PC-3 (cell line): ENCODE measurements at places on chromosomes 16 and 17.

DNA sequence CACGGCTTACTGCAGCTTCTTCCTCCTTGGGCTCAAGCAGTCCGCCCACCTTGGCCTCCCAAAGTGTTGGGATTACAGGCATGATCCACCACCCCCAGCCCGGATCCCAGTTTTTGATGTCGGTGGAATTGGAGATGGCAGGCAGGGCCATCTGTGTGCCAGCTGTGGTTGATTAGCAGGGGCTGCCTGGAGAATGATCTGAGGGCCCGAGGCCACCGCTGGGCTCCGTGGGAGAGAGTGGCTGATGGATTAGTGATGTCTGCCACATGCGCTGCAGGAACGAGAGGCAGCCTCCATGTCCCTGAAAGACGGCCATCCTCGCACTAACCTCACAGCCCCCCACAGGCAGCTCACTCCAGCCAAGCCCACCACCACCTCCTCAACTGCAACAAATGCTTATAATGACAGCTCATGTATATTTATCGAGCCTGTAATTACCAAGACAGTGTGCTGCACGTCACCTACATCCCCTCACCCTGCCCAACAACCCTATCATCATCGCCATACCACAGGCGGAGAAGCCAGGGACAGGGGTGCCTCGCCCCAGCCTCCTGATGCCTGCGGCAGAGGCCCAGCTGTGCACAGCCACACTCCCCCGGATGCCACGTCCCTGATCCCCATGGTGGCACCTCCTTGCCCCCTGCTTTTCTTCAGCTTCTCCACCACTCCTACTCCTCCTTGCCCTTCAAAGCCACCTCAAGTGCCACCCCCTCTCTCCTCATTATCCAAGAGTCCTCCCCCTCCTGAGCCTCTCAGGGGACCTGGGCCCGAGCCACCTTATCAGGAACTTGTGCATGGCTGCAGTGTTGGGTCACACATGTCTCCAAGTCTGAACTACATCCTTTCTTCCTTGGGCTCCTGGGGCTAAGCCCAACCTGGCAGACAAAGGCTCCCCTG, 33.2 kb downstream of the ACTG1 start:
- no peak for DNase-seq

GRCh38 chr17:43994272-43995149, 9.9 kb upstream of the NAGS start:
- peak; percentile 87 for DNase-seq

DNA sequence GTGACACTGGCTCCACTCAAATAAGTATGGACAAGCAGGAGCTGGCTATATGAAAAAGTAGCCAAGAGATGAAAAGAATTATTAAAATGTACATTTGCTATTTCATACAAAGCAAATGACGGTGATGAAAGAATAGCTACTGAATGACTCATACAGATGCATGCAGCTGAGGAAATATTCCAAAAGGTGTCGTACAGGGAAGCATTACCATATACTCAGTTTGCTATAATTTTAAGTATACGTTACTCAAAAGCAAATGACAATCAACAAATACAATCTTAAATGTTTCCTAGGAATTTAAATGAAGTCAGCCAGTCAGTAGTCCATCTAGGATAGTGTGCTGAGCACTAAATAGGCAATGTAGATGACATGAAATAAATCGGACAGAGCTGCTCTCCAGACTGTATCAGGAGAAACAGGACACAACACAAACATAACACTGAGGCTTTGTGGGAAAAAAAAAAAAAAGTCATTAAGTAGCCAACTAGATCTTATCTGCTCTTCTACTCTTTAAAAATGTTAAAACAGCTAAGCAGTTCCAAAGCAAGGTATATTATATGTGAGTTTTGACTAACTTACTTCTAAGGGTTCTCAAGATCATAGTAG, 65.0 kb downstream of the NCOR1 start:
- peak; percentile 81 for DNase-seq

DNA sequence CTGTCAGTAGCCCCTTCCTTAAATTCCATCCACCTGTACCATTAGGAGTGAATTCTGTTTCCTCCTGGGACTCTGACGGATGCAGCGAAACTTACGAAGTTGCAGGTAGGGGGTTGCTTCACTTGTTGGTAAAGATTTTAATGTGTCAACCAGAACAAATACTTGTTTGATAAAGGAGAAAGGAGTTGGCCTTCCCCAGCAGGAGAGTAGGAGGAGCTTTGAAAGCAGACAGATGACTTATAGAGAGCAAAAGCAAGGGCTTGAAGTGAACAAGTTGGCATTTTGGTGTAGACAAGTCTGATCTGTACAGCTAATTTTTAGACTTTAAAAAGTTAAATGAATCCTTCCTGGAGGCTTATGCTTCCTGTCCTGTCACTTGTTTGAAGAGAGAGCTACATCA, 38.1 kb upstream of the PMFBP1 start:
- no peak for DNase-seq

GRCh38 chr16:89038811-89039735, 54.6 kb upstream of the ACSF3 start:
- no peak for DNase-seq

DNA sequence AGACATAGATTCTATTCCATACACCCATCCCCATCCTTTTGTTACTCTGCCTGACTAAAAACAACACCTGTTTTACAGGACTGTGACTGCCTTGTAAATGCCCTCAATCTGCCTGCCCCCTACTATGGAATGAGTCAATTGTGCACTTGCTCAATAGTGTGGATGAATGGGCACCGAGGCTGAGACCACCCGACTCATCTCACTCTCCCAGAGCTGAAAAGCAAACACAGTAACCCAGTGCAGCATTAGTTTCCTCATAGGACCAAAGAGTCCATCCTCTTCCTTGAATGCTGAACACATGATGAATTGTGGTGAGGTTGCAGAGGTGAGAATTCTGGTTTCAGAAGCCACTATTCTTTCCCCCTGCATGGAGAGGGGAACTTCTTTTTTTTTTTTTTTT, 233.7 kb downstream of the ZFHX3 start:
- no peak for DNase-seq

GRCh38 chr17:43952724-43953666, 745 bp downstream of the PYY start:
- DNase-seq = no peak

DNA sequence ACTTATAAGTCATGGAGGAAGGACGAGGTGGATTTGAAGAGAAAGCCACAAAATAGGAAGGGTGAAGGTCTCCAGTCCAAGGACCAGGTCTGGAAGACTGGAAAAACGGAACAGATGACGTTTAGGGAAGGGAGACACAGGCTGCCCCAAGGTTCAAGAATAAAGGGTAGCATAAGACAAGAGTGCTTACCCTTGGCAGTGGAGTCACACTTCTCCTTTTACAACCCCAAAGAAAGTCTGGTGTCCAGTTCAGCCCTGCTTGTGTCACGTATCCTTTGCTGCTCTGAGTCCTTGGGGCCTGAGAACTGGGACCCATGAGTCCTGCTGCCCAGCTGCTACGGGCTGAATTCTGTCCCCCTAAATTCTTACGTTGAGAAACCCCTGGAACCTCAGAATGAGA, 13.0 kb upstream of the GGA2 start:
- DNase-seq = no peak

DNA sequence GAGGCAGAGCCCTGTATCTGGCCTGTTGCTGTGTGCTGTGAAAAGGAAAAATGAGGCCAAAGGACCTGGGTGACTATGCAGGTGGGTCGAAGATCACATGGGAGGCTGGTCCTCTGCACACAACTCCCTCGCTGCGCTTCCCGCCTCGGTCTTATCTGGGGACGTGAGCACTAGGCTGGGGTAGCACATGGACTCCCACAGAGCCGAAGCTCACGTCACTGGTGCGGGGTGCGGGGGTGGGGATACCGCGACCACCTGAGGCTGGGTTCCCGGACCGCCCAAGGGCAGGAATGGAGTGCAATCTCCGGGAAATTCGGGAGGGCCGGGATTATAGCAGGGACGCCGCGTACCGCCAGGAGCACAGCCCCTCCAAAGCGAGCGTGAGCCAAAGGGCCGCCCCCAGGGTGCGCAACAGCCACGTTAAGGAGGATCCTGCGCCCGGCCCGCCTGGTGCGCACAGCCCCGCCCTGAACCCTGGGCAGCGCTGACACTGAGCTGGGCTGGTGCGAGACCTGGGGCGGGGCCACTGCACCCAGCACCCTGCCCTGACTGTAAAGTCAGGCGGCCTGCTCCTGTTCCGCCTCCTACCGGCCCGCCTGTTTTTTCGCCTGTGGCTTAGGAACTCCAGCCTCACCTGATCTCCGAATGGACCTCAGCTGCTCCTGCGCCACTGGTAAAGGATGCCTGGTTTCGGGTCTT, 4.8 kb downstream of the MT1A start:
- peak; percentile 53 for DNase-seq

GRCh38 chr17:15351478-15351840, 10.1 kb upstream of the TEKT3 start:
- no peak for DNase-seq

GRCh38 chr17:38751144-38751807, 1.3 kb upstream of the PSMB3 start:
- DNase-seq = peak; percentile 38

DNA sequence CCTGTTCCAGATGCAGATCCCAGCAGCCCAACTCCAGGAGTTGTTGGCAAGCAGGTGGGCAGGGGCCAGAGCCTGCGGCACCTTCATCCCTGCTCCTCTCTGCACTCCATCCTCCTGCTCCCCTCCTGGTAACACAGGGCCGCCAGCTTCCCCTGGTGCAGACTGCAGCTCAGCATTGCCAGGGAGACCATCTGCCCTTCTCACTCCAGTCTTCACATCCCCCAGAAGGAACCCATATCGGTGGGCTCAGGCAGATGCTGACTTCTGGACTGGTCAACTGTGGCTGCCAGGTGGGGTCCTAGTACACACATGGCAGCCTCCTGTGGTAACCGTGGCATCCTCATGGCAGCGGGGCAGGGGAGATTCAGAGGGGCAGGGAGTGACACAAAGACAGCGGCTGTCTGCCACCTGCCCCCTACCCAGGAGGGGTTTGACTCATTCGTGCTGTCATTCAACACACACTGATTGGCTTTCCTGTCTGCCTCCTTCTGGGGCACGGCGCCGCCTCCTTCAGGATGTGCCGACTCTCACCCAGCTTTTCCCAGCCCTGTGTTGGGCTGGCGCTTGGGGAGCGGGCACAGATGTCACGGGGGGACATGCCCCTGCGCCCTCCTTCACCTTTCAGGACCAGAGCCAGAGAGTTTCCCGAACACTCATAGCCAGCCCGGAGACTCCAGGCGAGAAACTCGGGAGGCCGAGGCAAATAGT, 120.9 kb downstream of the CMIP start:
- DNase-seq = no peak

GRCh38 chr17:34443619-34444469, 80.8 kb upstream of the CCL1 start:
- peak; percentile 3 for DNase-seq

DNA sequence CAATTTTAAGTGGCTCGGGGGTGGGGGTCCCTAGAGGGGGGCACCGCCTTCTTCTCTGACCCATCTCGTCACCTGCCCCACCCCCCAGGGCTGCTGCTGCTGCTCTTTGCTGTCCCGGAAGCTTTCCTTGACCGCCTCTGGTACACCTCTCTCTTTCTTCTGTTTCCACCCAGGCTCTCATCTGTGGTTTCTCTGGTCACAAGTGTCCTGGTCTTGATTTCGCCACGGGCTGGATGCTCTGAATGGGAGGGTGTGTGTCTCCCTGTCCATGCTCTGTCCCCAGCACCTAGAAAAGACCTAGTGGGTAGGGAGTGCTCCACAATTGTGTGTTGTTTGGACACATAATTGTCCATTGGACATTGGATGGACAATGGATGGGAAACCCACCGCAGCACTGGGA, 134.7 kb upstream of the CIBAR2 start:
- no peak for DNase-seq
